ENCODE measurements at places on chromosomes 1 and 21. TPM values are rescaled to one million over a fixed set of nuclear protein-coding genes. Genes with fewer than 3 reads are reported as not detected.

LPAR3 gene
- not detected for polyA plus RNA-seq

PLA2G4A gene
- polyA plus RNA-seq: not detected

CELA2A gene
- polyA plus RNA-seq: not detected

DNA sequence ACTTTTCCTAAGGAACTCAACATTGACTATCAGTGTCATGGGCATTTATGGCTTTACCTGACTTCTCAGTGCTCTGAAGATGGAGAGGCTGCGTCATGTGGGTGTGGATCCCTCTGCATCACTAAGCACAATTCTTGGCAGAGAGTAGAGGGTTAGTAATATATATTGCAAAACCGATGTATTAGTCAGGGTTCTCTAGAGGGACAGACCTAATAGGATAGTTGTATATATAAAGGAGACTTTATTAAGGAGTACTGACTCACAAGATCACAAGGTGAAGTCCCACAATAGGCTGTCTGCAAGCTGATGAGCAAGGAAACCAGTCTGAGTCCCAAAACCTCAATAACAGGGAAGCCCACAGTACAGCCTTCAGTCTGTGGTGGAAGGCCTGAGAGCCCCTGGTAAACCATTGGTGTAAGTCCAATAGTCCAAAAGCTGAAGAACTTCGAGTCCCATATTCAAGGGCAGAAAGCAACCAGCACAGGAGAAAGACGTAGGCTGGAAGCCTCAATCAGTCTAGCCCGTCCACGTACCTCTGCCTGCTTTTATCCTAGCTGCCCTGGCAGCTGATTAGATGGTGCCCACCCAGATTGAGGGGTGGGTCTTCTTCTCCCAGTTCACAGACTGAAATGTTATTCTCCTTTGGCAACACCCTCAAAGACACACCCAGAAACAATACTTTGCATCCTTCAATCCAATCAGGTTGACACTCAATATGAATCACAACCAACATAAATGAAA, 159.7 kb upstream of the NRIP1 start:
- H3K4me3 ChIP-seq: no peak overlapping the region
- DNase-seq: no peak
- no peaks in the 10 kb centered on the region for H3K36me3 ChIP-seq
- H3K27me3 ChIP-seq: peaks cover 9% of the 10 kb centered on the region
- H3K27ac ChIP-seq: no peak overlapping the region

DNA sequence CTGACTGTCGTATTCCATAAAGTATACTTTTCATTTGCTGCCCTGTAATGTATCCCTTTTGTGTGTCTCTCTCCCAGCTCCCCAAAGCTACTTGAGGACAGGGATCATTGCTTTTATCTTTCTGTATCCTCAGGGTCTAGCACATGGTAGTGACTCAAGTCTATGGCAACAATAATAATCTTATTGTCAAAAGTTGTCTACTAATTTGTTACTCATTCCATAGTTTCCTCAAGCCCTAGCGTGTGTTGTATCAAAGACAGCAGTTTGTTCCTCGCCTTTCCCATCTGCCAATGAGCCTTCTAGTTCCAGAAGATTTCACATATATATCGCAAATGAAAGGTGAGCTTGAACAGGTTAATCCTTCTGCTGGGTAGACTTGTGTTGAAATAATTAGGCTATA, 9.8 kb upstream of the SLC30A1 start:
- H3K27ac ChIP-seq: no peak overlapping the region
- H3K4me1 ChIP-seq: peaks cover 6% of the 10 kb centered on the region
- no peak for DNase-seq
- no peak overlapping the region for H3K4me3 ChIP-seq
- H3K27me3 ChIP-seq: peaks cover 2% of the 10 kb centered on the region
- no peaks in the 10 kb centered on the region for H3K36me3 ChIP-seq

GRCh38 chr1:91057784-91058183, 35.9 kb upstream of the ZNF644 start:
- no peak overlapping the region for H3K27ac ChIP-seq
- H3K27me3 ChIP-seq: peaks cover 1% of the 10 kb centered on the region
- no peak for DNase-seq
- H3K36me3 ChIP-seq: no peaks in the 10 kb centered on the region
- H3K4me1 ChIP-seq: no peaks in the 10 kb centered on the region
- H3K4me3 ChIP-seq: no peak overlapping the region

- H3K36me3 ChIP-seq: no peaks in the 10 kb centered on the region
- peaks cover 4% of the 10 kb centered on the region for H3K27me3 ChIP-seq
- DNase-seq: no peak
- no peak overlapping the region for H3K27ac ChIP-seq
- H3K4me3 ChIP-seq: no peak overlapping the region
Observed at GRCh38 chr1:36513676-36514473, 31.2 kb upstream of the CSF3R start.

DNA sequence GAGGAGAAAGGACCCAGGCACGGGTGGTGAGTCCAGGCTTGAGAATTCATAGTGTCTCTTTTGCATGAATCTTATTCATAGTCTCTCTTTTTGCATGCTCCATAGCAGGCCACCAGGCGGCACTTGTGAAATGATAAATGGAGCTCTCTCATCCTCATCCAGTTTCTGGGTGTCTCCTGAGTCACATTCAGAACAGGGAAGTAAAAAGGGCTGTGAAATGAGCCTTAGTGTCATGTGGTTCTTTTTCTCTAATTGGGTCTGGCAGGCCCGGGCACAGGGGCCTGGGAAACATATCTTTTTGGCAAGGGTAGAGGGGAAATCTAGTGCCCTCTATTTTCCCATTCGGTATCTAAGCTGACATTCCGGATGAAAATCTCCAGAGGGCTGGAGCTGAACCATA, 19.1 kb upstream of the NCF2 start:
- H3K27me3 ChIP-seq: peaks cover 2% of the 10 kb centered on the region
- H3K36me3 ChIP-seq: no peaks in the 10 kb centered on the region
- H3K27ac ChIP-seq: no peak overlapping the region
- H3K4me3 ChIP-seq: no peak overlapping the region

- peaks cover 6% of the 10 kb centered on the region for H3K4me1 ChIP-seq
- no peak overlapping the region for H3K27ac ChIP-seq
- no peak for DNase-seq
Observed at GRCh38 chr1:172929006-172929405, 121.7 kb downstream of the TNFSF18 start.

GRCh38 chr1:29311352-29312030, 75.2 kb downstream of the PTPRU start:
- no peak overlapping the region for H3K27ac ChIP-seq
- no peaks in the 10 kb centered on the region for H3K36me3 ChIP-seq
- no peaks in the 10 kb centered on the region for H3K27me3 ChIP-seq
- no peak overlapping the region for H3K4me3 ChIP-seq
- no peaks in the 10 kb centered on the region for H3K4me1 ChIP-seq
- no peak for DNase-seq

All from immature natural killer cell (primary cell).